ENCODE measurements at places on chromosomes 6 and 20.

GRCh38 chr6:89361171-89361570 lies 8.6 kb upstream of the UBE2J1 start:
- DNase-seq: no peak

- DNase-seq: no peak
Observed at GRCh38 chr20:39785252-39785917, 823.2 kb downstream of the DHX35 start.

- no peak for DNase-seq
Observed at GRCh38 chr20:50992336-50992732, 30.6 kb downstream of the KCNG1 start.

DNA sequence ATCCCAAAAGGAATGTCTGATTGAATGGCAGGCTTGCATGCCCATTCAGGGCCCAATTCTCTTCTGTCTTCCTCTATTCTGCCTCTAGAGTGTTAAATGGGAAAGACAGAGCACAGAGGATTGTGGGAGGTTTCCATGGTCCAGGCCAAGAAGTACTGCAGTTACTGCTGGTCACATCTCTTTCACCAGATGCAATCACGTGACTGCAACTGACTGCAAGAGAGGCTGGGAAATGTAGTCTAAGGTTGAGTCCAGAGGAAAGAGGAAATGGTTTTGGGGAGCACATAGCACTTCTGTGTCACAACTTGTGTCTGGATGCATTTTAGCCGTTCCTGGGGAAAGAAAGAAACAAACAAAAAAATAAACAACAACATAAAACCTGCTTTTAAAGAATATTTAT lies 336.4 kb upstream of the BTBD3 start:
- DNase-seq: no peak

DNA sequence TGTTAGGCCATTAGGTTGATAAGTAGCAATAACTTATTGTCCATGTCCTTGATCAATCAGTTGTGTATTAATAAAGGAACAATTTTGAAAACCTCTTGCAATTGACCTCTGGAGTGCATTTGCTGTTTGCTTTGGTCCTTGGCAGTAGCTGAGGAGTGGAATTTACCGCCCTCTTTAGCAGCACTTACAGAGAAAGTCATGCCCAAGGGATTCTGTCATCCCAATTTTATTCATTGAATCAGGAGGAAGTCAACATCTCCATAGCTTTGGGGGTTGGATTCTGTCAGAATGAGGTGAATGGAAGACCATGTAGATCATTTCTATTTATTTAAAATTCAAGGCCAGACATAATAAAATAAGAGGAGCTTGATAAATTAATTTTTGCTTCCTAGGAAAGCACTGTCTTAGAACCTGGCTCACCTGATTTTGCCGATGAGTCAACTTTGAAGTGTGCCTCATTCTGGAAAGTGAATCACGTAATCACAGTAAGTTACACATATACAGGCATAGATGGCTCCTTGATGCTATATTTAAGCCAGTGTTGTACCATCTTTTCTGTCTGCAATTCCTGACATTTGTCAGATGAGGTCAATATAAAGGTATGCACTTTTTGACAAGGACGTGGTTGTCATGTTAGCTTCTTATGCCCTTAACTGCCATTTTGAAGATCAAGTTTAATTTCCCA lies 128.7 kb upstream of the MLIP start:
- no peak for DNase-seq

DNA sequence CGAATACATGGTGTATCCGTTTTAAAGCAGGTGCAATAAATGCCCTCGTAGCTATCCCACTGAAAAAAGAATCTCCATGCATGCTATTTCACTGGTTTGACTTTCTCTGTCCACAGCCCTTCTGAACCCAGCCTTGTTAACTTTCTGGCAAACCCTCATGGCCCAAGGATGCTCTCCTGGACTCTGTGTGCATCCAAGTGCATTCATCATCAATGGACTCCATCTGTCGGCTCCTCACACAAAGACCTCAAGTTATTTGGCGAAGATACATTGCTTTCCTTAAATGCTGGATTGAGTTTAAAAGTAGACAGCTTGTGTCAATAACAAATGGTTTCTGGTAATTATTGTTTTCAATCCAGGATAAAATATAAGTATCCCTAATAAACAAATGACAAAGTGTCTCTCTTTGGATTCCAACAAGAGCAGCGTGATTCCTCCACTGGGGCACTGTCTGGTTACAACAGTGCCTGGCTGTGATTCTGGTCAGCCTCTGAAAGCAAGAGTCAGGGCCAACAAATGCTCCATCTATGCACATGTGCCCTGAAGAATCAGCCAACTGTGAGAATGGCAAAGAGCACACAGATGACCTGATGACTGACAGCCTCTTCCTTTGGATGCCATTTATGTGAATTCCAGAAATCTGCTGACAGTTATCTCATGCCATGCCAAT lies 55.7 kb downstream of the FYN start:
- DNase-seq: no peak

DNA sequence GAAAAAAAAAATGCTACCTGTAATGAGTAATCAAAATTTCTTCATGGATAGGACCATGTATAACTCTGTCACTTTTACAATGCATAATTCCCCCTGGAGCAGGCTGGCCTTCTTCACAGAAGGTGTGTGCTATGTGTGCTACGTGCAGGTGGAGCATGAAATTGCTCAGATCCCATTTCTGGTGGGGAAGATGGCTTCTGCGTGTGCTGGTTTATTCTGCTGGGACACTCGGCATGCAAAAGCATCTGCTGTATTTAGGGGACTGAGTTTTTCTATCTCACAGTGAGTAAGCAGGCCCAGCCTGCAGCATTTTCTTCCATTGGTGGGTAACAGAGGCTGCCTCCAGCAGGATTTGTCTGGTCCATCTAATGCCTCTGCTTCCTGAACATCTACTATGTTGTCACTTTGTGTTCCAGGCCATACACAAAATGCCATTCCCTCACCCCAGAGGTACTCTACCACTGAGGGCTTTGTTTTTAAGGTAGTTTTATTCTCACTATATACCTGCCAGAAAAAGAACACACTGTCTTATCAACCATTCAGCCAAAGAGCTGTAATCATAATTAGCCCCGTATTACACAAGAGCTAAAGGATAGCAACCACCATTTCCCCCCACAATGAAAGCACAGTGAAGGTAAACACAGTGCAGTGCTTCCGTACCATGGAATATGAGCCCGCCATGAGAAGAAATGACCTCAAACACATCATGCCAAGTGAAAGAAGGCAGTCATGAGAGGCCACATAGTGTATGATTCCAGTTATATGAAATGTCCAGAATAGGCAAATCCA lies 62.4 kb downstream of the SYNDIG1 start:
- DNase-seq: no peak

- no peak for DNase-seq
Observed at GRCh38 chr6:85041376-85041775, 277.0 kb upstream of the TBX18 start.

DNA sequence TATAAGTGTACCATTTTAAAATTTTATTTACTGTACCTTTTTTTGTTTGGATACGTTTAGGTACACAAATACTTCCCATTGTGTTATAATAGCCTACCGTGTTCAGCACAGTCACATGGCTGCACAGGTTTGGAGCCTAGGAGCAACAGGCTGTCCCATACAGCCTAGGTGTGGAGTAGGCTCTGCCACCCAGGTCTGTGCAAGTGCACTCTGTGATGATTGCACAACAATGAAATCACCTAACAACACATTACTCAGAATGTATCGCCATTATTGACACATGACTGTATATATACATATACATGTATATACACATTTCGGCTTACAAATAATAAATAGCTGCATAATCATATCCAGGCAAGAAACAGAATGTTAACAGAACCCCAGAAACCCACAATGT lies 15.4 kb downstream of the SERAC1 start:
- DNase-seq: no peak

GRCh38 chr6:128370072-128370471 lies 150.3 kb downstream of the PTPRK start:
- no peak for DNase-seq

DNA sequence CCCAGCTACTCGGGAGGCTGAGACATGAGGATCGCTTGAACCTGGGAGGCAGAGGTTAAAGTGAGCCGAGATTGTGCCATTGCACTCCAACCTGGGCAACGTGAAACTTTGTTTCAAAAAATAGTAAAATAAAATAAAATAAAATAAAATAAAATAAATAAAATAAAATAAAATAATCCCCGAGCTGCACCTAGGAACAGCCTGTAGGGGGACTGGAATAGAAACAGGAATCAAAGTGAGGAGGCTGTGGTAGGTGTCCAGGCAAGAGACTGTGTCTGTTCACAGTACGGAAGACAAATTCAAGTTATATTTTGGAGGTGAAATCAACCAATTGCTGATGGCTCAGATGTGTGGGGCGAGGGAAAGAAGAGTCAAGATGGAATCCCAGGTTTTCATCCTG lies 86.2 kb downstream of the KCNB1 start:
- DNase-seq: no peak

DNA sequence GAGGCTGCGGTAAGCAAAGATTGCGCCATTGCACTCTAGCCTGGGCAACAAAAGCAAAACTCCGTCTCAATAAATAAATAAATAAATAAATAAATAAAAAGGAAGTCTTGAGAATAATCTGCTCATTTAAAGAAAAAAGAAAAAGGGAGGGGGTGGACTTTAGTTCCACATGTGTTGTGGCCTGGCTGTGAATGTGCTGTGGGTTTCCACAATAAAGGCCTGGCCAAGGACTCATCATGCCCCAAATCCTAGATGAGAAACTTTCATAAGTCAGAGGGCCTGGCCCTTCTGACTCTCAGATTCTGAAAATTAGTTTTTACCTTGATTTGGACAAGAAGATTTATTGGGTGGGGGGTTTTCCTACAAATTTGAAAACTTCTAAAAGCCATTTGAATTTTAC lies 48.4 kb downstream of the RIOK1 start:
- no peak for DNase-seq

DNA sequence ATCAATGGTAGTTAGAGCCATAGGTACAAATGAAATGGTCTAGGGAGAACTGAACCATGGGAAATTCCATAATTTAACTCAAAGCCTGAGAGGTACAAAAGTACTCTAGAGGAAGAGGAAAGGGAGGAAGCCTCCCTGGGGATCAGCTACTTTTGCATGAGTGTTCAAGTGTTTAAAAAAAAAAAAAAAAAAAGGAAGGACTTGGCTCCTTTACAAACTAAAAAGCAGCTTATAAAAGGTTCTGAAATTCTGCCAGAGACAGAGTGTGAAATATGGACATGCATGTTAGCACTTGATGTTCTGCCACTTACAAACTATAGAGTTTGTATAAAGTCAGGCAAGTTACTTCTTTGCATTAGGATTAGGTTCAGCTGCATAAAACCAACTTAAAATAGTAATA lies 290.0 kb downstream of the TBC1D7 start:
- no peak for DNase-seq
